Subcutaneous adipose tissue (tissue), 4 donors: ENCODE measurements at places on chromosomes 1 and 21. TPM values are rescaled to one million over a fixed set of nuclear protein-coding genes. Genes with fewer than 3 reads are reported as not detected.

Gene CYP4A11
- not detected for total RNA-seq

Gene IGFN1
- total RNA-seq: not detected

Gene GLUL
- 6,932 TPM for total RNA-seq

Gene FGR
- 55.1 TPM for total RNA-seq

Gene TEDDM1
- not detected for total RNA-seq

Gene NCAM2
- 2.0 TPM for total RNA-seq

Gene ADORA3
- 11.5 TPM for total RNA-seq

Gene BARHL2
- total RNA-seq: not detected

Gene PLD5
- not detected for total RNA-seq
